CD4-positive, CD25-positive, alpha-beta regulatory T cell (primary cell): ENCODE measurements at places on chromosomes 12 and 14. TPM values are rescaled to one million over a fixed set of nuclear protein-coding genes. Genes with fewer than 3 reads are reported as not detected.
A peak's percentile ranks its signal among the peaks of the same experiment; 100 is the strongest.

DNA sequence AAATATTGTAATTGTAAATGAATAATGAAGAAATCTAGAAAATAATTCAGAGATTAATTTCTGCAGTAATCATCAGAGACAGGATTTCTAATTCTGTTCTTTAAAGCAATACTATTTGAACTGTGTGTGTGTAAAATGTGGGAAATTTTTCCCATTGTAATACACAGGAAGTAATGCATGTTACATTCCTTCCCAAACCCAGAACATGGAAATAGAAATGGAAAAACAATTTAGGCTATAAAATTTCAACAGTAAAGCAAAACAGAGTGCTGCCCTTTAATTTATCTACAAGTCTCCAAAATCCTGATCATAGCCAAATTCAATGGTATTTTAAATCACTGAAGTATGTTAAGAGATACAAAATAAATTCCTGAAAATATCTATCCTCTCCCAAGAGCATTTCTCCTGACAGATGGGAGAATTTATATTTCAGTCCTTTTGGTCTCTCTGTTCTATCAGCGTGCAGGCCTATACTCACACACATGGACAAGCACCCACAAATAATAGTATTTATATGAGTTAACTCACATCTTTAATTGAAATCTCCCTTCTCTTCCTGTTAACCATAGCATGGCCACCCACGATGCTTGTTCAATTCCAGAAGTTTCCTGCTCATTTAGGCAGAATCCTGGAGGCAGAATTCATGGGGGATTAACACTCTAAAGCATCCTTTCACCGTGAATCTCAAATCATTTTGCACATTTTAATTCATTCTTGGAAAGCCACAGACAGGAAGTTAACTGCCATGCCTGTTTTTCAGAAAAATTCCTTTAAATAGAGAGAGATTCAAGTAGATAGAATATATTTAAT lies 1465.4 kb upstream of the FLRT2 start:
- no peak for DNase-seq
- no peak overlapping the region for H3K27ac ChIP-seq
- H3K27me3 ChIP-seq = no peaks in the 10 kb centered on the region
- no peaks in the 10 kb centered on the region for H3K4me1 ChIP-seq

The IL26 gene
- 0.17 TPM for polyA plus RNA-seq

DNA sequence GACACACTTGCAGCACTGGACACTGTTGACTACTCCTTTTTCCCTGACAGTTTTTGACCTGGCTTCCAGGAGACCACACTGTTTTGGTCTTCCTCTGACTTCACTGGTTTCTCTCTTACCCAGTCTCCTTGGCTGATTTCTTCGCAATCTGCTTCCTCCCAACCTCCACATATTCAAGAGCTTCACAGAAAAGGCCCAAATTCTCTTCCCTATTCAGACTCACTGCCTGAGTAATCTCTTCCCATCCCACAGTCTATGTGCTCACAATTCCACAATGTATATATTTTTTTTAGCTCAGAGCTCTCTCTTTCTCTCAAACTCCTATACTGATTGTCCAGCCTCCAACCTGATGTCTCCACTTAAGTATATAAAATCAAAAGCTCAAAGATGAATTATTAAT lies 115.4 kb downstream of the SINHCAF start:
- no peak overlapping the region for H3K27ac ChIP-seq
- H3K27me3 ChIP-seq = no peaks in the 10 kb centered on the region
- no peak for DNase-seq
- no peaks in the 10 kb centered on the region for H3K36me3 ChIP-seq

The KRT81 gene
- not detected for polyA plus RNA-seq

The LTB4R gene
- 7.8 TPM for polyA plus RNA-seq

The PRMT5 gene
- 37.4 TPM for polyA plus RNA-seq

GRCh38 chr12:69024413-69024812 lies 91.4 kb upstream of the CPM start:
- no peaks in the 10 kb centered on the region for H3K27me3 ChIP-seq
- DNase-seq = no peak
- no peaks in the 10 kb centered on the region for H3K4me1 ChIP-seq
- no peak overlapping the region for H3K4me3 ChIP-seq

- peaks cover 8% of the 10 kb centered on the region for H3K4me1 ChIP-seq
- H3K4me3 ChIP-seq = no peak overlapping the region
- no peaks in the 10 kb centered on the region for H3K27me3 ChIP-seq
- H3K36me3 ChIP-seq = peaks cover 11% of the 10 kb centered on the region
- no peak overlapping the region for H3K27ac ChIP-seq
Measured at GRCh38 chr14:50338587-50338986, 26.5 kb downstream of the DMAC2L start.

GRCh38 chr14:35988550-35988949 lies 162.4 kb downstream of the BRMS1L start:
- no peaks in the 10 kb centered on the region for H3K27me3 ChIP-seq
- no peak for DNase-seq
- H3K4me1 ChIP-seq = no peaks in the 10 kb centered on the region
- H3K36me3 ChIP-seq = no peaks in the 10 kb centered on the region
- no peak overlapping the region for H3K4me3 ChIP-seq

The NGB gene
- polyA plus RNA-seq = not detected

DNA sequence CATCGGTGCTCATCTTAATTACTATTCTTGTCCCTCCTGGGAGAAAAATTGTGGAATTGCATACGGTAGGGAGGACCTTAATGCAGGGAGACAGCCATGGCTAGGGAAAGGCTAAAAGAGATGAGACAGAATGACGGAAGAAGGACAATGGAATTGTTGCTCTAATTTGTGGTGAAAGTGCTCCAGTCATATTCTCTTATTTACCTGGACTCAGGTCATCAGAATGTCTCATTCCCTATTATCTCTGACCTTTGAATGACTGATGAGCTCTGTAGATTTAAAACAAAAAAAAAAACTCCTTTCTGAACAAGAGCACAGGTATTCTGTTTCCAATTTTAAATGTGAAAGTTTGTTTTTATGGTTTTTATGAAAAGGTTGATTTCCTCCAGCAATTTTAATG lies 8.6 kb upstream of the EPS8 start:
- H3K4me1 ChIP-seq = no peaks in the 10 kb centered on the region
- DNase-seq = no peak
- no peaks in the 10 kb centered on the region for H3K36me3 ChIP-seq

The MIP gene
- polyA plus RNA-seq = 0.07 TPM

The TSHR gene
- 4.4 TPM for polyA plus RNA-seq

- H3K36me3 ChIP-seq = no peaks in the 10 kb centered on the region
- H3K4me1 ChIP-seq = no peaks in the 10 kb centered on the region
- H3K4me3 ChIP-seq = no peak overlapping the region
- no peaks in the 10 kb centered on the region for H3K27me3 ChIP-seq
Measured at GRCh38 chr12:101957252-101957959, 80.0 kb downstream of the DRAM1 start.

The KCNC2 gene
- not detected for polyA plus RNA-seq

DNA sequence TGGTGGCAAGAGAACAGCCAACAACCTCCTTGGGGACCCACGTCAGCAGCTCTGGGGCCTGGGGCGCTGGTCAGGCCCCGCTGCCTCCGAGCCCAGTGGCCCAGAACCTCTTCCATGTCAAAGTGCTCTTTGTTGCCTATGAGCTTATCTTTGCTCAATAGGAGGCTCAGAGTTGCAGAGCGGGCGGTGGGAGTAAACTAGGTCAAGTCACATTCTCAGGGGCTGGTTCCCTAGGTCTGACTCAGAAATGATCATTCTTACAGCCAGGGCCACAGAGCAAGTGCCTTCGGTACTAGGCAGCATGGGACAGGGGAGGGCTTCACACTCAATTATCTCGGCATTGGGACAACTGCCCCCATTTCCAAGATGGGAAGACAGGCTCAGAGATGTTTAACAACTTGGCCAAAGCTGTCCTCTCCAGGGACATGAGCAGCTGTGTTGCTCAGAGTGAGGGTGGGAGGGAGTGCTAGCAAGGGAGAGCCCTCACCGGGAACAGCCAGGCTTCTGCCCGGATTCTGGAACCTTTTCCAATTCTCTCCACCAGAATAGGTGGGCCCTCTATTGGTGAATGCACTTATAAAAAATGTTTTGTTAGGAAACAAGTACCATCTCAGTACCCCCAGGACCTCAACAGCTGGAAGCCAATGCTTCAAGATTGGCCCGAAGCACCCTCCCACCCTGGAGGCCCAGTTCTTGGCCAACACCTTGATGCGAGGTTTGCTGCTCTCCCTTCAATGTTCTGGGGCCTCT lies 11.9 kb downstream of the SLC25A29 start:
- H3K4me3 ChIP-seq = no peak overlapping the region
- H3K4me1 ChIP-seq = no peaks in the 10 kb centered on the region
- H3K27me3 ChIP-seq = no peaks in the 10 kb centered on the region
- no peak for DNase-seq
- no peak overlapping the region for H3K27ac ChIP-seq

The ITGA7 gene
- not detected for polyA plus RNA-seq

The PDZRN4 gene
- polyA plus RNA-seq = not detected

- H3K4me1 ChIP-seq = peaks cover 7% of the 10 kb centered on the region
- peak; percentile 68 for DNase-seq
- no peaks in the 10 kb centered on the region for H3K27me3 ChIP-seq
- H3K27ac ChIP-seq = no peak overlapping the region
Measured at GRCh38 chr14:65824285-65824977, 411.9 kb downstream of the FUT8 start.

- no peak overlapping the region for H3K4me3 ChIP-seq
- H3K27me3 ChIP-seq = peaks cover 26% of the 10 kb centered on the region
- peaks cover 13% of the 10 kb centered on the region for H3K4me1 ChIP-seq
- DNase-seq = no peak
- no peaks in the 10 kb centered on the region for H3K36me3 ChIP-seq
Measured at GRCh38 chr12:2960996-2961616, 1.9 kb downstream of the TEAD4 start.

The OAS3 gene
- 12.2 TPM for polyA plus RNA-seq

The FOXG1 gene
- not detected for polyA plus RNA-seq

The CBLN3 gene
- 0.11 TPM for polyA plus RNA-seq

GRCh38 chr12:31387466-31387865 lies 61.5 kb upstream of the SINHCAF start:
- H3K4me1 ChIP-seq = no peaks in the 10 kb centered on the region
- H3K27me3 ChIP-seq = peaks cover 10% of the 10 kb centered on the region
- no peak for DNase-seq
- no peaks in the 10 kb centered on the region for H3K36me3 ChIP-seq

DNA sequence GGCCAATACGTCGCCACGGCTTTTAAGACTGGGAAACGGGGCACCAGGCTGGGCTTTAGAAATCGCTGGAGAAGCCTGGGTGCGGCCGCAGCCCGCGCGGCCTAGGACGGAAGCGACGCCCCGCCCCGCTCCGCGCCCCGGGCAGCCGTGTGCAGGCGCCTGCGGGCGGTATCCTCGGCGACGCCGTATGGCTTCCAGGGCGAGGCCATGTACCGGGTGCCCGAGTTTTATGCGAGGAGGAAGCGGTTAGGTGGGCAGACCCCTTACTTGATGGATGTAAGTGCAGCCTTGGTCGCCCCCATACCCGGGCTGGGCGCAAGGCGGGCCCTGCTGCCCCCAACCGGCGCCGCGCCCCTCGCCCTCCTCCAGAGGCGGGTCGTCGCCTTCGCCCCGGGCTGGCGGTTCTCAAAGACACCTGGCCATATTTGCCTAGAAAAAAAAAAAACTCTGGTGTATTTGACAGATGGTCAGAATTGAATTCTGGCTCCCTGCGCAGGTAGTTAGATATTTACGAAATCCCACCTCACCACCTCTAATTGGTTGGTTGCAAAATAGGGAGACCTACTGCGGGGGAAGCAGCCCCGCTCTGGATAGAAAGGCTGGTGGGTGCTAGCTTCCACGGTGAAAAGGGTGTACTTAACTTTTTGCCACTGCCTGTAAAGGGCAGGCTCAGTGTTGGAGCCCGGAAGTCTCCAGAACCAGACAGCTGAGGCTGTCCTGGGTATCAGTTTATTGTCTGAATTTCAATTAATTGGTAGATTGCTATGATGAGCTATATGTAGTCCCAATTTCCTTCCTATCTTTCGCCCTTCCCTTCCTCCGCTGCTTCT lies at the start of gene PPP1R36:
TSS of gene PPP1R36 (plus strand) at position 171 of the 830 bp plus-strand sequence. CDS start at position 208, 37 bp downstream.
- H3K27ac ChIP-seq = no peak within 1 kb of the TSS
- H3K4me1 ChIP-seq = peaks cover 14% of the 10 kb centered on the region
- peaks cover 16% of the 10 kb centered on the region for H3K27me3 ChIP-seq
- peak within 1 kb of the TSS; percentile 50 for H3K4me3 ChIP-seq

GRCh38 chr12:75704208-75704607 lies 192.8 kb upstream of the KRR1 start:
- no peaks in the 10 kb centered on the region for H3K4me1 ChIP-seq
- H3K27ac ChIP-seq = no peak overlapping the region
- no peaks in the 10 kb centered on the region for H3K27me3 ChIP-seq
- H3K36me3 ChIP-seq = no peaks in the 10 kb centered on the region
- DNase-seq = no peak

- no peaks in the 10 kb centered on the region for H3K4me1 ChIP-seq
- no peak overlapping the region for H3K4me3 ChIP-seq
- H3K27ac ChIP-seq = no peak overlapping the region
- H3K27me3 ChIP-seq = no peaks in the 10 kb centered on the region
- no peak for DNase-seq
- H3K36me3 ChIP-seq = no peaks in the 10 kb centered on the region
Measured at GRCh38 chr12:52682938-52683574, 2.8 kb upstream of the KRT1 start.

The TTC6 gene
- polyA plus RNA-seq = not detected

- no peak for DNase-seq
- no peaks in the 10 kb centered on the region for H3K4me1 ChIP-seq
- no peak overlapping the region for H3K4me3 ChIP-seq
- H3K27ac ChIP-seq = no peak overlapping the region
- no peaks in the 10 kb centered on the region for H3K27me3 ChIP-seq
- peaks cover 48% of the 10 kb centered on the region for H3K36me3 ChIP-seq
Measured at GRCh38 chr12:19518209-19518608, 78.9 kb downstream of the AEBP2 start.

- H3K36me3 ChIP-seq = no peaks in the 10 kb centered on the region
- no peaks in the 10 kb centered on the region for H3K27me3 ChIP-seq
- H3K4me3 ChIP-seq = no peak overlapping the region
- H3K4me1 ChIP-seq = no peaks in the 10 kb centered on the region
- DNase-seq = no peak
- no peak overlapping the region for H3K27ac ChIP-seq
Measured at GRCh38 chr12:66879409-66879808, 200.5 kb upstream of the GRIP1 start.

DNA sequence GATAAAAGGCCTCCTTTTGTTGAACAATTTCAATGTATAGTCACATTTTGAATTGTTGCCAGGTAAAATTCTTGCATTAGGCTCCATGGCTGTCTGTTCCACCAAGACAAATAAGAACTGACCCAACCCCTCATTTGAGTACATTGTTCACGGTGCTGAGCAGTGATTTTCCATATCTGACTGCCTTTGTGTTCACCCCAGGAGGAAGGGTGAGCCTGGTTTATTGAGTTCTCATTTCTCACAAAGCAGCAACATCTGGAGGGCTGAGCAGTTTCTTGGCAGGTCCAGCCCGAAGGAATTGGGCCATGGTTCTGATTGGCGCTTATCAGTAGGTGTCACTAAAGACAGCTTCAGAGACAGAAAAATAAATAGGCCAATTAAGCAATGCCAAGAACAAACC lies 149.1 kb downstream of the BMP4 start:
- no peak for DNase-seq
- no peaks in the 10 kb centered on the region for H3K27me3 ChIP-seq
- H3K27ac ChIP-seq = no peak overlapping the region
- no peak overlapping the region for H3K4me3 ChIP-seq
- H3K36me3 ChIP-seq = no peaks in the 10 kb centered on the region
